ENCODE measurements at places on chromosomes 5 and 9.

GRCh38 chr5:175216991-175217390 lies 227.0 kb downstream of the DRD1 start:
- no peak for DNase-seq
- no peaks in the 10 kb centered on the region for H3K4me1 ChIP-seq
- H3K27ac ChIP-seq, result no peak overlapping the region
- H3K27me3 ChIP-seq, result peaks cover 6% of the 10 kb centered on the region

DNA sequence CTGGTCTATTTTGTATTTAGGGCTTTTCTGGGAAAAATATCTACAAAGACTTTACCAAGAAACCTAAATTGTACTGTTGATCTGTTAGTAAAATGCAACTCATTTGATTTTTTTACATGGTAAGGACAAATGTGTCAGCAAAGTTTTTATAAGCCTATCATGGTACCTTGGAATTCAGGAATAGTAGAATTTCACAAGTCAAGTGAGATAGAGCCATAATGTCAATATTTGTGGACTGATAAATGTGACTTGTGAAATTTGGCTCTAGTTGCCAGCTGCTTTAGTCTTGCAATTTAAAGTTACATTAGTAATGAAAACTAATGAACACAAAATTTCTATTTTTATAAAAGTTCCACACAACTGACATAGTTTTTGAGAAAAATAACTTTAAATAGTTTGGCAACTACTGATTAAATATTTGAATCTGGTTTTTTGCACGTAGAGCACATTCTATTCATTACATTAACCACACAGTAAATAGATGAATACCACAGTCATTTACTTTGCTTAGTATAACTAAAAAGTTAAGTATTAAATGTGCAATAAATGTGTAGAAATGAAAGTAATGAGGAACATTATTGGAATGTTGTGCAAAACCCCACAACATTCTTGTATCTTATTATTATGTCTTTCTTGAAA lies 41.2 kb upstream of the RIOK2 start:
- H3K36me3 ChIP-seq, result no peaks in the 10 kb centered on the region
- H3K4me3 ChIP-seq, result no peak overlapping the region
- no peak for DNase-seq
- H3K27ac ChIP-seq, result no peak overlapping the region
- peaks cover 7% of the 10 kb centered on the region for H3K27me3 ChIP-seq

DNA sequence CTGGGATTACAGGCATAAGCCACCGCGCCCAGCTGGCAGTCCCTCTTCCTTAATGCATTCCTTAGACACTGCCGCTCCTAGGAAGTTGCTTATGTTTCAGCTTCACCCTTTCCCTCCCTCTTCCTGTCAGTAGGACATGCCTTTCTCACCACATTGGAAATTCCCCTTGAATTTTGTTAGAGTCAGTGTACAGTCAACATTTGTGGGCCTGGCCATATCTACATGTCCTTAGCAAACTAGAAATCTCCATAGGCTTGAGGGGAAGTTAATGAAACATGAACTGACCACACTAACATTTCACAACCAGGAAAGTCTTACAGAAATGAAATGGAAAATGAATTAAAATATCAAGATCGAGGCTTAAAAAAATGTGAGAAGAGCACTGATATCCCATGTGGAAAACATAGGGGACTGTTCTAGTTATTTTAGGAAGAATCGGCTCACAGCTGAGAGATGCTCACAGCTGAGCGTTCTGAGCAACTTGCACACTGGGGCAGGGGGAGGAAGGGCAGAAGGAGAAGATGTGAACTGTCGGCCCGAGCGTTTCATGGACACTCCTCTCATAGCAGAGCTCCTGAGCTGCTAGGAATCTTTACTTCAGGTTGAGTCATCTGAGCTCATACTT lies 21.1 kb upstream of the LVRN start:
- DNase-seq, result no peak
- H3K4me3 ChIP-seq, result no peak overlapping the region
- H3K27ac ChIP-seq, result no peak overlapping the region

DNA sequence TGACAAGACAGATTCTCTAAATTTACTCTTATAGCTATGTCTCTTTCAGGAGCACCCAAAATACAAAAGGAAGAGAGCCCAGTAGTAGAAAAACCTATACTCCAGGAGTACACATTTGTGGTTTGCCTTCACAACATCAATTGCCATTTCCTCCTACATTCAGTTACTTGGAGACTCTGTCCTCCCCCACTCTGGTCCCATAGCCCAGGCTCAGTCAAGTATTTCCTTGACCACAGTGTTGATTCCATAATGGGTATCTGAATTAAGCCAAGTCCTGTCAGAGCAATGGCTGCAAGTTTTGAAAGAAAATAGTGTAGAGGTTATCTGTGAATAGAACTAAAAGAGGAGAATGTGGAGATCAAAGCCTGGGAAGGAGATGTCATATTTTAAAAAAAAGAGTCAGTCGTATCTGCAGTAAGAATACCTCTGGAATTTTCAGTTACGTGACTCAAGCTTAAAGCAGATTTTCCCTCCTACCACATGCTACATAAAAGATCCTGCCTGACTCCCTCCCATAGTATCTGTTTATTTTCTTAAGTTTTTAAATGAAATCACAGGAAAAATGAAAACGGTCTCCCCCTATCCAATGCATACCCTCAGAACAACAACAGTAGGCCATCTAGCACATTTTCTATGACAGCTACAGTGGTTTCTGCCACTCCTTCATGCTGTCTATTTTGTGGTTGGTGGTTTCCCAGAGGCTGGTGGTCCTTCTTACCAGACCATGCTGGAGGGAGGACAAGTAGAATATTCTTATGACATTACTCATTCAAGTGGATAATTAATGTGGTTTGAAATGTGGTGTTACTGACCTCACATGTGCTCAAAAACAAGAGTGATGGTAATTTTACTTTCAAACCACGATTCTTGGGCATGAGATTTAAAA lies 249.7 kb upstream of the TMEM161B start:
- DNase-seq, result no peak
- no peak overlapping the region for H3K27ac ChIP-seq
- H3K27me3 ChIP-seq, result peaks cover 7% of the 10 kb centered on the region
- H3K36me3 ChIP-seq, result no peaks in the 10 kb centered on the region
- no peaks in the 10 kb centered on the region for H3K4me1 ChIP-seq

DNA sequence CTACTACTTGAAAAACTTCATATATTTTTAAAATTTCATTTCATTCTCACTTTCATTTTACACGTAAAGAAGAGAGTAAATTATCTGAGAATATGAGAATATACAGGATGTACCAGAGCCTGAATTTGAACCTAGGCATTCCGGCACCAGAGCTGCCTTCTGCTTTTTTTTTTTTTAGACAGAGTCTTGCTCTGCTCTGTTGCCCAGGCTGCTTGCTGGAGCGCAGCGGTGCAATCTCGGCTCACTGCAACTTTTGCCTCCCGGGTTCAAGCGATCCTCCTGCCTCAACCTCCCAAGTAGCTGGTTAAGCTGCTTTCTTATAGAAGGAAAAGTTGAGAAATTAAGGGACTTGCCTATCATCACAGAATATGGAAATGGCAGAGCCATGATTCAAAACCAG lies 540.1 kb downstream of the EBF1 start:
- no peak for DNase-seq
- H3K4me1 ChIP-seq, result no peaks in the 10 kb centered on the region
- no peaks in the 10 kb centered on the region for H3K36me3 ChIP-seq
- no peak overlapping the region for H3K4me3 ChIP-seq
- H3K27ac ChIP-seq, result no peak overlapping the region
- H3K27me3 ChIP-seq, result no peaks in the 10 kb centered on the region

DNA sequence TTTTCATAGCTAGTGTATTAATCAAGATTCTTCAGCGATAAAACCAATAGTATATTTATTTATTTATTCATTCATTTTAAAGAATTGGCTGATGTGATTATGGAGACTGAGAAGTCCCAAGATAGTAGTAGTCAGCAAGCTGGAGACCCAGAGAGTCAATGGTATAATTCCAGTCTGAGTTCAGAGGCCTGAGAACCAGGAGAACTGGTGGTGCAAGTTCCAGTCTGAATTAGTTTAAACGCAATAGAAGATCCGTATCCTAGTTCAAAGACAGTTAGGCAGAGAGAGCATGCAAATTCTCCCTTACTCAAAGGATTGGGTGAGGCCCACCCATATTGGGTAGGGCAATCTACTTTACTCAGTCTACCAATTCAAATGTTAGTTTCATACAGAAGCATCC lies 364.2 kb upstream of the RPS23 start:
- H3K27me3 ChIP-seq, result peaks cover 3% of the 10 kb centered on the region
- no peak overlapping the region for H3K4me3 ChIP-seq
- H3K27ac ChIP-seq, result no peak overlapping the region
- no peak for DNase-seq

GRCh38 chr9:127983847-127984289 lies 3.1 kb upstream of the EEIG1 start:
- DNase-seq, result no peak
- H3K36me3 ChIP-seq, result peaks cover 12% of the 10 kb centered on the region
- H3K27ac ChIP-seq, result peak overlapping the region; percentile 87
- no peaks in the 10 kb centered on the region for H3K27me3 ChIP-seq
- peak overlapping the region; percentile 35 for H3K4me3 ChIP-seq

DNA sequence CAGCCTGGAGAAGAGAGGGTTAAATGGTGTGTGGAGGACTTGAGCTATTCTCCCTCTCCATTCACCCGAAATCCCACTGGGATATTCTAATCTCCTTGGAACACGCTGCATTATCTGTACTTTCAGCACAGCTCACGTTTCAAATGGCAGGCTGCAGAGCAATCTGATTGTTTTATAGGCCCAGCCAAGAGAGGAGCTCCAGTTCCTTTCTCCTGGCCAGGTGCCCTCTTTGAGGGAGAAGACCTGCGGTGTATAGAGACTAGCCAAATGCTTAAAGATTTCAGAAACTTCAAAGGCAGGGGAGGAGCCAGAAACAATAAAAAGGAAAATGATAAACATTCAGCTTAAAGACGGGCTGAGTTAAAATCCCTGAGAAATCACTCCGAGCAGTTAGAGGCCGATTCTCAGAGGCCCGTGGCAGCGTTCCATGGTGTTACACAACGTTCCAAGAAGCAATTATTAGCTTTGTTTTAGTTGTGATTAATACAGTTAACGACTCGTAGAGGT lies 564.0 kb upstream of the KLF4 start:
- no peak overlapping the region for H3K4me3 ChIP-seq
- no peak for DNase-seq
- no peaks in the 10 kb centered on the region for H3K36me3 ChIP-seq
- H3K4me1 ChIP-seq, result no peaks in the 10 kb centered on the region
- H3K27ac ChIP-seq, result no peak overlapping the region

- DNase-seq, result no peak
- H3K27me3 ChIP-seq, result peaks cover 4% of the 10 kb centered on the region
- no peak overlapping the region for H3K27ac ChIP-seq
- peaks cover 1% of the 10 kb centered on the region for H3K36me3 ChIP-seq
These were observed 64.5 kb upstream of the ERBIN start for GRCh38 chr5:65861830-65862241.

GRCh38 chr5:14440582-14441431 lies 140.8 kb upstream of the OTULINL start:
- peaks cover 1% of the 10 kb centered on the region for H3K36me3 ChIP-seq
- H3K27ac ChIP-seq, result no peak overlapping the region
- H3K4me1 ChIP-seq, result peaks cover 24% of the 10 kb centered on the region
- H3K4me3 ChIP-seq, result no peak overlapping the region
- H3K27me3 ChIP-seq, result peaks cover 6% of the 10 kb centered on the region
- no peak for DNase-seq

Measured in activated naive CD4-positive, alpha-beta T cell treated with anti-CD3 and anti-CD28 coated beads, Interleukin-2, amount 10 ng/mL, durations not matched to agents 7 days and 5 days (primary cell).